ENCODE measurements at places on chromosomes 6 and 20. TPM values are rescaled to one million over a fixed set of nuclear protein-coding genes. Genes with fewer than 3 reads are reported as not detected.

GRCh38 chr6:112800439-112800838 is 453.3 kb downstream of the RFPL4B start:
- ATAC-seq: no peak

DNA sequence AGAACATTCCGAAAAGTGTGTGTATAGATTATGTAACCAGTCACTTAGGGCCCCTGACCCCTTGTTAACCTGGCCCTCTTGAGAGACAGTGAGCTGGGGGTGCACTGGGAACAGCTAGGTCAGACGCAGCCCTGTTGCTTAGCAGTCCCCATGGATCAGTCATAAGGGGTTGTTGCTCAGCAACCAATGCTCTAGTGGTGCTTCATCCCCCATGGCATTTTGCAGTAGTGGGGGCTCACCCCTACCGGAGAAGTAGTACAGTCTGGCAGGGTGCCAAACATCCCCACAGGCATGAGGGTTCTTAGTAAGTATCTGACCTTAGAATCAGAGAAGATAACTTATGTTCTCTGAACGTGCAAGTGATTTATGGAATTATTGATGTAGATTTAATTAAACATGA is 12.3 kb downstream of the PKIB start:
- no peak for ATAC-seq

BPIFB1 gene
- 0.18 TPM for total RNA-seq

- ATAC-seq: no peak
Measured at GRCh38 chr6:139448051-139448649, 73.7 kb upstream of the CITED2 start.

DNA sequence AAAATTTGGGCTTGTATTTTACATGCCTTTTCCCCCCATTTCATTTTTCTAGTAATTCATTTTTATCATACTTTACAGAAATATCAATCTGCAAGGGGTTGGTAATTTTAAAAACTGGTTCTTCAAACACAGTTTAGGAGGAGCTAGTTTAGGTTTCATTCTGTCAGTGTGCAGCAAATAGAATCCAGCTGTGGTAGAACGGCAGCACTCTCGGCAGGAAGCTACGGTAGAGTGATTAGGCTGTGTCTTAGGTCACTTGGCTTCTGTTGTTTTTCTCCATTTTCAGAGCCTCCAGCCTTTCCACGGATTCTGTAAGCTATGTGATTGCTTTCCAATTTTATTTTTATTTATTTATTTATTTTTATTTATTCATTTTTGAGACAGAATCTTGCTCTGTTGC is 32.7 kb downstream of the TLDC2 start:
- no peak for ATAC-seq

GRCh38 chr20:46108435-46108841 is 9.7 kb upstream of the CD40 start:
- no peak for ATAC-seq

RIPPLY2 gene
- total RNA-seq: 18.2 TPM

GRCh38 chr20:33659341-33660034 is 2.6 kb upstream of the C20orf144 start:
- ATAC-seq: no peak

GRCh38 chr6:84028350-84028749 is 5.2 kb upstream of the MRAP2 start:
- no peak for ATAC-seq

ZFP57 gene
- not detected for total RNA-seq

- no peak for ATAC-seq
Measured at GRCh38 chr6:149324428-149324827, 6.9 kb downstream of the TAB2 start.

DNA sequence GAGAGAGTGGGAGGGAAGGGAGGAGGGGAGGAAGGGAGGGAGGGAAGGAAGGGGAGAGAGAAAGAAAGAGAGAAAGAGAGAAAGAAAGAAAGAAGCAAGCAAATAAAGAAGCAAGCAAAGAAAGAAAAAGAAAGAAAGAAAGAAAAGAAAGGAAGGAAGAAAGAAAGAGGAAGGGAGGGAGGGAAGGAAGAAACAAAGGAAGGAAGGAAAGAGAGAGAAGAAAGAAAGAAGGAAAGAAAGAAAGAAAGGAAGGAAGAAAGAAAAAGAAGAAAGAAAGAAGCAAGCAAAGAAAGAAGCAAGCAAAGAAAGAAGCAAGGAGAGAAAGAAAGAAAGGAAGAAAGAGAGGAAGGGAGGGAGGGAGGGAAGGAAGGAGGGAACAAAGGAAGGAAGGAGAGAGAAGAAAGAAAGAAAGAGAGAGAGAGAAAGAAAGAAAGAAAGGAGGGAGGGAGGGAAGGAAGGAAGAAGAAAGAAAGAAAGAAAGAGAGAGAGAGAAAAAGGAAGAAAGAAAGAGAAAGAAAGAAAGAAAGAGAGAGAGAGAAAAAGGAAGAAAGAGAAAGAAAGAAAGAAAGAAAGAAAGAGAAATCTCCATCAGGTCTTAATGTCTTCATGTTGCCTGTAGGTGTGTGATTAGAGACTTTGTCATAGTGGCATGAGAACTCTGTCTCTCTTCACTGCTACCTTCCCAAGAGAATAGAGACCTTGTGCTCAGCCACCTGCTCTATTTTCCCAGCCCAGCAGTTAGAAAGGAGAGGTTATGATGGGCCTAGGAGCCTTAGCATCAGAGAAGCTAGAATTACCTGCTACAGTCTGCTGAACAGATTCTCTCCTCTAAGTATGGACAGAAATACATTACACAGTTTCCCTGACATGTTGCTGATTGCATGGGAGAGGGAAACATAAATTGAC is 5.0 kb downstream of the SEMG1 start:
- no peak for ATAC-seq

- ATAC-seq: no peak
Measured at GRCh38 chr6:140193269-140193668, 818.8 kb upstream of the CITED2 start.

HLA-DQB2 gene
- not detected for total RNA-seq

PSORS1C2 gene
- not detected for total RNA-seq

- no peak for ATAC-seq
Measured at GRCh38 chr6:48733581-48733980, 622.6 kb upstream of the PTCHD4 start.

GRCh38 chr20:26208296-26209091 is 511.8 kb upstream of the ZNF337 start:
- peak; percentile 73 for ATAC-seq

OXT gene
- not detected for total RNA-seq

- no peak for ATAC-seq
Measured at GRCh38 chr6:118677193-118677592, 25.8 kb upstream of the CEP85L start.

- ATAC-seq: no peak
Measured at GRCh38 chr6:109039795-109040194, 54.9 kb downstream of the SESN1 start.

DNA sequence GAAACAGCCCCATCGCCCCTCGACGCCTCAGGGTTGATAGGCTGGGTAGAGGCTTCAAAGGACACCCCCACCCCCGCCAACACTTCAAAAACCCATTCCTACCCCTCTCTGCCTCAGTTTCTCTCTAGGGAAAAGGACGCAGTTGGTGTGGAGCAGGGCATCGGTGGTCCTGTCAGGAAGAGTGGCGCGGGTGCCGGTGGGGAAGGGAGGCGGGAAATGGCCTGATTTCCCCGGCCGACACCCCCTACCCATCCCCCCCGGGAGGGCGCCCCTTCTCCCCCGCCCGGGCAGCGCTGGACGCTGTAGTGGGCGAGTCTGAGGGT is 367 bp downstream of the NRSN2 start:
- no peak for ATAC-seq

DNA sequence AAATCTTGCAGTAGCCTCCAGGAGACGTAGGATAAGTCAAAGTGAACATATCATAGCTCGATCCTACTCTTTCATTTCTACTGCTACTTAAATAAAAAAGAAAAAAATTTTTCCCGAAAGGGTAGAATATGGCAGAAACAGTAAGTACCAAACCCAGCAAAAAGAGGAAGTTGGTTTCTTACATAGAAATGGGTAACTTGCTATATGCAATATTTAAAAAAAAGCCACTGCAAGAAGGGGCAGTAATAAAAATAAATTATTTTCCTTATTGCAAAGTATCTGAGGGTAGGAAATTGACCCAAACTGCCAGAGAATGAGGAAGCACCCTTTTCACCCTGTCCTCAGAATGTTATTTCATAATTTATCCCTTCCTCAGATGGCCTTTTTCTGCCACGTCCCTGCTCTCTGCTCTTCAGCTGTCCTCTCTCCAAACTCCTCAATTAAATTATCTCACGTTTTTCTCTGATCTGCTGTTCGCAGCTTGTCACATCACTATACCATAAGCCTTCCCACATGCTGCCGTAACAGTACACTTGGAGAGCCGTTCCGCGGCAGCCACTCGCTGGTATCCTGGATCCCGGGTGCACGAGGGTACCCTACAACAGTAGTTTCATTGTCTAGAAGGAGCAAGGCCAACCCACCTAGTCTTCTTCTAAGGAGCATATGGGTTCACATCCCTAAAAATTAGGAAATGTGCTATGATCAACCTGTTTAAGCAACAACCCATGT is 149.6 kb downstream of the BACH2 start:
- no peak for ATAC-seq

KCNG1 gene
- 3.1 TPM for total RNA-seq

- ATAC-seq: no peak
Measured at GRCh38 chr6:32963866-32964265, 4.5 kb upstream of the BRD2 start.

GRCh38 chr20:62177307-62177706 is 5.5 kb upstream of the MTG2 start:
- ATAC-seq: no peak

DNA sequence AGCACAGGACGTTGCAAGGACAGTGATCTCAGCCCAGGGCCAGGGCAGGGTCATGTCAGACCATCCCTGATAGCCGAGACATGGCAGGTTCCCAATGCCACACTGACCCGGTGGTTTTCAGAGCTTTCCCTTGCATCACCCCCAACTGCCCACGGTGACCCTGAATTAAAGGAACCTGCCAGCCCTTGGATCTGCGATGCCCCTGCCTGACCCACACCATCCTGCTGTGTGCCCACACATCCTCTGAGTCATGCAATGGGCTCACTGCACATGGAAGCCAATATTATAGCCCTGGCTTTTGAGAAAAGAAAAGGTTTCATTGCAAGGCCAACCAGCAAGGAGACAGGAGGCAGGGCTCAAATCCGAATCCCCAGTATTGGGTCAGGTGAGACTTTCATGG is 132.6 kb upstream of the CST7 start:
- no peak for ATAC-seq

- no peak for ATAC-seq
Measured at GRCh38 chr6:84191802-84192201, 35.6 kb downstream of the CEP162 start.

SLC16A10 gene
- 6.1 TPM for total RNA-seq

AVP gene
- total RNA-seq: not detected

GPR6 gene
- not detected for total RNA-seq

RIPOR3 gene
- total RNA-seq: 1.0 TPM

- ATAC-seq: no peak
Measured at GRCh38 chr6:44969446-44970185, 358.5 kb upstream of the RUNX2 start.

DNA sequence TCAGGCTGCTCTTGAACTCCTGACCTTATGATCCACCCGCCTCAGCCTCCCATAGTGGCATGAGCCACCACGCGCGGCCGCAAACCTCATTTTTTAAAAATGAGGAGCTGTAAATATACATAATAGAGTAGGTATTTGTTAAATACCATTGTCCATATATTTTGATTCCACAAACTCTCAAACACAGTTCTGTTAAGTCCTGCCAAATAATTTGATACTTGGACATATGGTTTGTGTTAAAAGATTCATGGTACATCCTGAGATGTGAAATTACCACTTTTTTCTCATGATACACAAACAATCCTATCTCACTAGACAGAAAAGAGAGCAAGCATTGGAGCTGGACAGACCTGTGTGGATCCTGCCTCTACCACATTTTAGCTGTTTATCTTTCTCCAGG is 334.1 kb upstream of the KCNQ5 start:
- no peak for ATAC-seq

C6orf52 gene
- not detected for total RNA-seq

DNA sequence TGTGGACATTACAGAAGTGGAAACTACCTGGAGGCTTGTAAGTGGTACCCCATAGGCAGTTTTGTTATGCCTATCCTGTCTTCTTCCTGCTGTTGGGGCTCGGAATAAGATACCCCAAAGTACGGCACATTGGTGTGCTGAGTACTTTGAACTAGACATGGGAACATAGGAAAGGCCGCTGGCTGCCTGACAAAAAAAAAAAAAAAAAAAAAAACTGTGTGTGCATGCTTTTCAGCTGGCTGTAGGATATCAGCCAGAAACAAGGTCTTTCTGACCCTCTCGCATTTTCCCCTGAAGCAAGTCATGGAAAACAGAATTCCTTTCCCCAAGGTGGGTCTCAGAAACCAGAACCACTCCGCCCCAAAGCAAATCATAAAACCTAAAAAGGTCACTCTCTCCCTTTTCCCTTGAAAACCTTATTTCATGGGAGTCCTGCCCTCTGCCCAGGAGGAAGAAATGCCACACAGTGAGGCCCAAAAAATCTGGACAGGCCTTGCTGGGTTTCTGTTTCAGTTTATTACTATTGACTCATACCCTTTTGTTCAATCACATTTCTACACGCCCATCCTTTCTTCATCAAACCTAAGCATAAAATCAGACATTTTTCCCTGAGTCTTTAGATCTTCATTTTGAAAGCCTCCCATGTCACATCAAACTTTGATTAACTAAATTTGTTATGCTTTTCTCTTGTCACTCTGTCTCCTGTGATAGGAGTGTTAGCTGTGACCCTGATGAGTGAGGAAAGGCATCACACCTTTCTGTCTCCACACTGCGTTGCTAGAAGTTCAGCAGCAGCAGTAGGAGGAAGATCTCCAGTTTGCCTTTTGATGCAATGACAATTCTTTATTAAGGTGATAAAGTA is 17.2 kb downstream of the SLC2A12 start:
- no peak for ATAC-seq

GRCh38 chr20:52682237-52682636 is 289.9 kb upstream of the TSHZ2 start:
- no peak for ATAC-seq

- peak; percentile 31 for ATAC-seq
Measured at GRCh38 chr6:163414117-163414945, at the start of gene QKI. Gene QKI (plus strand): TSS chr6:163414718. CDS start chr6:163415194, 476 bp downstream.
